ENCODE measurements at places on chromosomes 3 and 15.

DNA sequence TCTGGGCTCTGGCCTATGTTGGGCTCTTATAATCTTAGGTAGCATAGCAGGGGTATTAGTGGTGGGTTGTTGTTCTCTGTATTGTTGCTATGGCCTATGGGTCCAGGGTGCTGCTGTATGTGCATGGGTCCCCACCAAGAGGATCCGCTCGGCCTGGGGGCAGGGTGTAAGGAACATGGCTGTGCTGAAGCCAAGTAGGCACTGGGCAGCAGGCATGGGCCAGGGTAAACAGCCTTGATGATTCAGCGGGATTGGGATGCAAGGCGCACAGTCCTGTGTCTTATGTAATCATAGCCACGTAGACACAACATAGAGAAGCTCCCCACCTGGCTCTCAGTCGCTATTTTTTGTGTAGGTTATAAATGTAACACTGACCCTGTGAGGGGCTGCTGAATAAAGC lies 306.9 kb downstream of the ZPLD1 start:
- DNase-seq, result no peak

GRCh38 chr3:153967260-153967659 lies 153.9 kb upstream of the ARHGEF26 start:
- no peak for DNase-seq

GRCh38 chr15:57654153-57654852 lies 52.2 kb upstream of the POLR2M start:
- peak; percentile 79 for DNase-seq

DNA sequence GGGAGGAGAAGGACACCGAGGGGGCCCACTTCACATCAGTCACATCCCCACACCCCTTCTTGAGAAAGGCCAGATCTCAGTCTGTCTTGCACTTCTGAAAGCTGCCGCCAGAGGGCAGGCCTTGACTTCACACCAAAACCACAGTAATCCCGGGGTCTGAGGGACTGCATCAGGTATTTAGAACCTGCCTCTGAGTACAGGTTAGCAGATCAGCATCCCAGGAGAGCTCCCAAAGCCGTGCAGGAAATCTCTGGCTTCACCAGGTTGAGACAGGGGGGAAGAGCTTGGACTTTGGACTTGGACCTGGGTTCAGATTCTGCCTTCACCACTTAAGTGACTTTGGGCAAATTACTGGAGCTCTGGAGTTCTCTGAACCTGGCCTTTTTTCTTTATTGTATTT lies 50.3 kb downstream of the LHFPL4 start:
- DNase-seq, result peak; percentile 19

GRCh38 chr15:67731112-67731721 lies 94.1 kb upstream of the SKOR1 start:
- no peak for DNase-seq

- DNase-seq, result no peak
Measured at GRCh38 chr15:68574046-68574445, 4.7 kb upstream of the CORO2B start.

DNA sequence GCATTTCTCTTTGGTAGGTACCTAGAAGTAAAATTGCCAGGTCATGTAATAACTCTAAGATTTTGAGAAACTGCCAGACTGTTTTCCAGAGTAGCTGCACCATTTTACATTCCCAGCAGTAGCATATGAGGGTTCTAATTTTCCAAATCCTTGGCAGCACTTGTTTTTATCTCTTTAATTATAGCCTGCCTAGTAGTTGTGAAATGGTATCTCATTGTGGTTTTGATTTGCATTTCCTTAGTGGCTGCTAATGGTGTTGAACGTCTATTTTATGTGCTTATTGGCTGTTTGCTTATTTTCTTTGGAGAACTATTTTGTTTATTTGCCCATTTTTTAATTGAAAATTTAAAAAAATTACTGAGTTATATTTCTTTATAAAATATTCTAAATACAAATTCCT lies 117.9 kb downstream of the TCF12 start:
- DNase-seq, result no peak

GRCh38 chr15:80615783-80616391 lies 79.2 kb upstream of the ABHD17C start:
- peak; percentile 43 for DNase-seq

DNA sequence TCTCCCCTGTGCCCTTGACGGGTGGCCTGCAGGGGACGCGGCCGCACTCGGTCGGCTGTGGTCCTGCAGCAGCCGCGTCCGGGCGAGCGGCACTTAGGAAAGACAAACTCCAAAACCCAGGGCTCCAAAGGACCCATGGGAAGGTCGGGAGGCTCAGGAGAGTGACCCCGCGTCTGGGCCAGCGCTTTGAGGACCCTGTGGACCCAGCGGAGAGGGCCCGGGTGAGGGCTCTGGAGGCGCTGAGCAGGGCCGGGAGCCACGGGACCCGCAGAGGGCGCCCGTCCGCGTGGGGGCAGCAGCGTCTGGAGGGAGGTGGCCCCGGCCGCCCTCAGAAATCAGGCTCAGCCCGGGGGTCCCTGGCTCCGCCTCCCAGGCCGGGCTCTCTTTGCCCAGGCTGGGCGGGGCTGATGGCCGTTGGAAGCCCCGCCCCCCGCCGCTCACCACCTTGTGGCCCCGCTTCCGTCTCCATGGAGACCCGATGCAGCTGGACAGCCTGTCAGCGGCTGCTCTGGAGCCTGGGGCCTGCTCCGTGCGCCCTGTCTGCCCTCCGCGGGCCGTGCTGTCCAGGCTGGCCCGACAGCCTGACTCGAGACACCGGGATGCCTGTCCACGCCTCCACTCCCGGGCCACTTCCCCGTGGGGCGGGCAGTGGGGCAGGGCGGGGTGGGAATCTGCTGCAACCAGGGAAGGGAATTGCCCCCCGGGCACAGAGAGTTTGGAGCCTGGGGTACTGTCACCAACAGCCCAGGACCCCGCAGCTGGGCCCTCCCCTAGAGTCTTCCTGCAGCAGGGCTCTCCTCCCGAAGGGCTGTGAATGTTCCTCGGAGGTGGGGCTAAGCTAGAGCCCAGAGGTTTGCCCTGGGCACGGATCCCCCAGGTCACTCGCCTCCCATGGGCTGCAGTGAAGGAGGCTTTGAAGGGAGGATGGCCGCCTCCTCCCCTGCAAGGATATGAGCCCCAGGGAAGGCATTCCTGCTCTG lies 34.8 kb upstream of the RPL32 start:
- no peak for DNase-seq

DNA sequence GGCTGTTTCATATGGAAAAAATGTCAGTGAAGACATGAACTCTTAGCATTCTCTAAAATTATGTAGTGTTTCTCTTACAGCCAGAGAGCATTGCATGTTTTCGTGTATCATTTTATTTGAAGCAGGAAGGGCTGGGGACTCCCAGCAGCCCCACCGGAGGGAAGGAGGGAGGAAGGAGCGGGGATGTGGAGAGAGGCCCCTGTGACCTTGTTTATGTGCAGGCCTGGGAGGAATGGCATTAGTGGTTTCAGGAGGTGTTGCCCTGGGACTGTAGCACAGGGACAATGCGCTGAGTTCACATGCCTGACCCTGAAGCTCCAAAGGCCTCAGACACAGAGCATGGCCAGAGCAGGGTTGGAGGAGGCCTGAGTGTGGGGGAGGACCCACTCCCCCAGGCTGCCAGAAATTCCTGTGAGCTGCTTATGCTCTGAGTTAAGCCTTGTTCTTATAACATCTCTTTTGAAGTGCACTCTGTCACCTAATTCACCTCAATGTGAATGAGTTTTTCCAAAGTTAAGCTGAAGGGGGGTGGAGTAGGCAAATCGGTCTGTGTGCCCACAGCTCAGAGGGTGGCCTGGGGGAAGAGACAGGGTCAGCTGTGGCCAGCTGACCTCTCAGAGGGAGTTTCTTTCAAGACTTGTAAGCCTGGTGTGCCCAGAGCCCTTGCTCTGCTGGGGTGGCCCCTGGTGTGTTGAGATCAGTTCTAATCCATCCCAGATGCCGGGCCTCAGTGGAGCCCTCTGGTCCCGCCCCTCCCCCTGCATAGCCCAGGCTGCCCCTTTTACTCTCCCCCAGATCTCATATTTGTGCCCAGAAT lies 3.9 kb upstream of the RNU6-1 start:
- DNase-seq, result no peak

DNA sequence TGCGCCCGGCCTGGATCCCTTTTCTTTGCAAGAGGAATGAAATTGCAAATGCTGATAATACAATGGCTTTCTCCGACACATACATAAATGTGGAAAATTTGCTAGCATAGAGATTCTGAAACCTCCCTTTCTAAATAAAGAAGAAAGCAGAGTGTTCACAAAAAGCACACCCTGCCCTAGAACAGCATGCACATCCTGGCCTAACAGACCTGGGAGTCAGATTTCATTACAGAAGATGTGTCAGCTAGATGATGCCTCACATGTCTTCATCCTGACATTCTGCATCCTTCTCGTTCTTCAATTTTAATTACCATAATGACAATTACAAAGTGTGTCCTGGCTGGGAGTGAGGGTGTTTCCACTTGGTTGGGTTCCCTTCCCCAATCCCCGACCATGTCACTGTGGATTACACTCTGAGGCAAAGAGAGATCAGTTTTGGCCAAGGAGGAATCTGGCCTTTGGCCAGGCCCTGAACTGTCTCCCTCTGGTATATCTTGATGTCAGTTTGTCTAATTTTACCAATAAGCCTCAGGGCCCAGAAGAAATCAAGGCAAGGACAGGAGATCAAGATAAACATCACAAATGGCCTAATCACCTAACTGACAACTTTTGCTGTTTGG lies 104.9 kb upstream of the SPATA12 start:
- no peak for DNase-seq

DNA sequence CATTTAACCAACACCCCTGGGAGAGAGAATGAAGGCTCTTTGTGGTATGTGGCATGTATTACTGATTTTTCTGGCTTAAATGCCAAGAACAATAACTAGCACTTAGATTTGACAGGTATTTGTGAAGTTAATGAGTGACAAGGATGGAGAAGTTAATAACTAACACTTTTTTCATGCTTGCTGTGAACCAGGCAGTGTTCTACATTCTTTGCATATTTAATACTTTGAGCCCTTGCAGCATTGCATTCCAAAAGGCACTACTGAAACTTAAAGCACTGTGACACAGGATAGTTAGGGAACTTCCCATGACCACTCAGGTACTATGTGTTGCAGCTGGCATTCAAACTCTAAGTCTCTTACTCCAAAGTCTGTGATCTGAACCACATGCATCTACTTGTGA lies 650.6 kb downstream of the ZPLD1 start:
- DNase-seq, result no peak

GRCh38 chr3:118884748-118885206 lies 149.9 kb downstream of the IGSF11 start:
- peak; percentile 5 for DNase-seq

GRCh38 chr3:122055215-122055614 lies at the start of gene CD86:
TSS of gene CD86 (plus strand) at chr3:122055362. CDS start at chr3:122055490, 128 bp downstream.
- no peak for DNase-seq

DNA sequence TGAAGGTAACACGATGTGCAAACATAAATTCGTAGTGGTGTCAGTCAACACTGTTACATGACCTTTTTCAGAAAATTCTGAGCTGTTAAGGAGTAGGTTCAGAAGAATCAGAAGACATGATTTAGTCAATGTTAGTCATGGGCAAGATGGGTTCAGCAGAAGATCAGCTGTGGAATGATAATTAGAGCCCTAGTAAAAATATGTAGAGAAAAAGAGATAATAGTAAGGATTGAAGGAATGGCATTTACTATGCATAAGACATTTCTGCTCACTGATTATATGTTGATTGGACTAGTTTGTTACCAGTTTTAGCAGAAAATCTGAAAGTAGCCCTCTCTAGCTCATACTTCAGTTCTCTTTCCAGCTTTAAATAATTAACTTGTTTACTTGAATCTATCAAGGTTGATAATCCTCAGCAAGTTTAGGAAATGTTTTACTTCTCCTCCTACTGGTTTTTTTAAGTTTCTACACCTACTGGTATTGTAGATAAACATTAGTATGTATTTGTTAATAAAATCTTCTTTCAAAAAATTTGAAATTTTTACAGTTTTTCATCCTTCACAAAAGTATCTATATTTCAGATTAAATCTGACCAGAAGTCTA lies 98.6 kb downstream of the ALCAM start:
- peak; percentile 29 for DNase-seq

DNA sequence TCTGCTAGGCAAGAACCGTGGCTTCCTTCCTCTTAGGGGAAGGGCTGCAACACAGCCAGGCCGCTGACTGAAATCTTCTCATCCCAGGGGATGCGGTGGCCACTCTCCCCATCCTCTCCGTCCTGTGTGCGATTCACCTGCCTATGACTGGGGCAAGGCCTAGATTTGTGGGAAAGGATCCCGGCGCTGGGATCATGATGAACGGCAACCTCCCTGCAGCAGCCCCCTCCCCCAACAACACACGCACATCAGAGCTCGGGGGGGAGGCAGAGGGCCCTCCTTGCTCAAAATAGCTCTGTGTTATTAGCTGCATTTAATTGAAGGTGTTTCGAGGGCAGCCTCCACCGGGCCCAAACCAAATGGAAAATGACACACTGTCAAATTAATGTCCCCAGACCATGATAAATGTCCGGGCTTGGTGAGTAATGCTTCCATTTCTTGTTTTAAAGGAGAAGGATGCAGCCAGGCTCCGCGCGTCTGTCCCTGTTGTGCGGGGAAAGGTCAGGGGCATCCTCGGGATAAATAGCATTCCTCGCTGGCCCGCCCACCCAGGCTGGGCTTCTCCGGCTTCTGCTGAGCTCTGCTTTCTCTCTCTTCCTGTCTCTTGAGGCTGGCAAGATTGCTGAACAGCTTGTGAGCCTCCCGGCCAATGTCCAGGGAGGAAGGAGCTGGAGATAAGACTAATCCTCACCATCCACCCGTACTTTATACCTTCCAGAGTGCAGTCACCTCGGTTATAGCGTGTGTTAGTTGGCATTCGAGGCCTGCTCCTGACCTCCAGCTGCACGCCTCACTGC lies 56.4 kb upstream of the TLE3 start:
- no peak for DNase-seq

DNA sequence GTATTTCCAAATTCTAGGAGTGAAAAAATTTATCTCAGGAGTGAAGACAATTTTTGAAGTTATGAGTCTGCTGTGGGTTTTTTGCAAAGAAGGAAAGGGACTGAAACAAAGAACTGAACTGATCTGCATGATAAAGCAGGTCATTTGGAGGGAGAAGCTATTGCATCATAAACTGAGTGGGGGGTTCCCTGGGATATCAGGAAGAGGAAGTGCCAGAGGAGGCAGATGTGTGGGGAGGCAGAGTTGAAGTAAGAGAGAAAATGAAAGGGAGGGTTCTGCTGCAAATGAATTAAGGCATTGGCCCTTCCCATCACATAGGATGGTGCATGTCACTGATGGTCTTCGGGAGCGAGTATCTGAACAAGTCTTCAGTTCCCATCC lies 379.2 kb downstream of the VPS13C start:
- no peak for DNase-seq

DNA sequence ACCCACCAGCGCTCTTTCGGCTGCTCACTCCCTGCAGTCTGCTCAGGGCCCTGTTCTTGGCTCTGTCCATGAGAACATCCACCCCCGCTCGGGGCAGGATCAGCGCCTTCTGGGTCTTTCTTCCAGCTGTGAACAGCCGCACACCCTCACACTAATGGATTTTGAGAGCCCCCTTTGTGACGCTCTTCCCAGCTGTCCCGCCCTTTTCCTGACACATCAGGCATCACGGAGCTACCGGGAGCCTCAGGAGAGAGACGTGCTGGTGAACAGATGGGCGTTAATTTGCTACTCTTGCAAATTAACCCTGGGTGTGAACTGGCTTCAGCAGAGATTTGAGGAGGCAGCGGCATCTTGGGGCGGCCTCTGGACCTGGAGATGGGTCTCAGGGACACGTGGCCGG lies 113.0 kb downstream of the TMEM266 start:
- no peak for DNase-seq

GRCh38 chr15:40259021-40259420 lies 20.2 kb downstream of the PAK6 start:
- DNase-seq, result no peak

Measured in AG09319 (cell line).